Activated naive CD4-positive, alpha-beta T cell treated with anti-CD3 and anti-CD28 coated beads, Interleukin-2, amount 50 U/mL, for 16 hours (primary cell): ENCODE measurements at places on chromosomes 2 and 18.

DNA sequence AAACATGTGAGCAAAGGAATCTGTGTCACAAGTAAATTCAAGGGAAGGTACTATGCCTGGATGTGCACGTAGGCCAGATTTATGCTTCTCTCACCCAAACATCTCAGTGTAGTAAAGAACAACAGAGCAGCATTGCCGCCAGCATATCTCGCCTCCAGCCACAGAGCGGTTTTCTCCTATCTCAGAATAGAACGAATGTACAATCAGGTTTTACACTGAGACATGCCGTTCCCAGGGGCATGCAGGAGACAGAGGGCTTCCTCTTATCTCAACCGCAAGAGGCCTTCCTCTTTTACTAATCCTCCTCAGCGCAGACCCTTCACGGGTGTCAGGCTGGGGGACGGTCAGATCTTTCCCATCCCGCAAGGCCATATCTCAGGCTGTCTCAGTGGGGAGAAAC is 175.3 kb downstream of the RPIA start:
- DNase-seq = no peak

- no peak for DNase-seq
Measured at GRCh38 chr2:152472481-152472887, 137.5 kb downstream of the FMNL2 start.

DNA sequence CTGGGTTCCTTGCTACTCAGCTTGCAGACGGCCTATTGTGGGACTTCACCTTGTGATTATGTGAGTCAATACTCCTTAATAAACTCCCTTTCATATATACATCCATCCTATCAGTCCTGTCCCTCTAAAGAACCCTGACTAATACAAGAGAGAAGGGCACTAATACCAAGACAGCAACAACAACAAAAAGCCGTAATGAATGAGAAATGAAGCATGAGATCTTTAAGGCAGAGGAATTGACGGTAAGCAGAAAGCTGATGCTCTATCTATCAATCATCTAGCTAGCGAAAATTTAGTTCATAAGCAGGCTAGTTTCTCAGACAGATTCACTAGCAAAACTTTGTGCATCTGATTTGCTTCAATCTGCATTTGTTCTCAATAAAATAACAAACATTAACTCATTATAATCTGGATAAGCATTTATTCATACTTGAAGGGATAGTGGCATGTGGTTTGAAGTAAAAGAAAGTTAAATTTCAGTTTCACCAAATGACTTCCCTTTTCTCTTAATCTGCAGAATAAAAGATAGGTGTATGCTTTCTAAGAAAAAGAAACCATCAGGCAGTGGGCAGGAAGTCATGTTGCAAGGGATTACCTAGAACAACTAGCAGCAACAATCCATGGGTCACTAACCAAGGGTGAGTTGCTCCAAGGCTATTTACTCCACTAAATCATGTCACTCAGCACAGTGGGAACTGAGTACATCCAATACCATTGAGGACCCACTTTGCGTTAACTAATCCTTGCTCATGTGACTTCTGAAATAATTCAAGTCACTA is 376.5 kb downstream of the TMEM182 start:
- DNase-seq = no peak

DNA sequence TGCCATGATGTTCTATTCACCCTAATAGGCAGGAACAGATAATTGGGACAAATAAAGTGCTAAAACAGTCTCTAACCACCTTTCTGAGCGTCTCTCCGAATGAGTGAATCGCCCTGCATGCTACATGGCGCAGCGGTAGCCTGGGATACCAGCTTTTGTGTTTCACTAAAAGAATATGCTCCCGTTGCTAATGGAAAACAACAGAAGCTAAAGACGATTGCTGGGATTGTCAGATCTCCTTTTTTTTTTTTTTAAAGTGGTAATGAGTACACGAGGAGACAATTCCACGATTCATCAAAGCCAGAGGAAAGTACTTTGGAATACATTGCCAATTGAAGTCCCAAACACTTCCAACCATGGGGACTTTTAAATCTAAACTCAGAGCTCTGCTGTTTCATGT is 1815.3 kb upstream of the CELF4 start:
- no peak for DNase-seq

GRCh38 chr2:205705511-205706349 is 23.4 kb downstream of the NRP2 start:
- no peak for DNase-seq

DNA sequence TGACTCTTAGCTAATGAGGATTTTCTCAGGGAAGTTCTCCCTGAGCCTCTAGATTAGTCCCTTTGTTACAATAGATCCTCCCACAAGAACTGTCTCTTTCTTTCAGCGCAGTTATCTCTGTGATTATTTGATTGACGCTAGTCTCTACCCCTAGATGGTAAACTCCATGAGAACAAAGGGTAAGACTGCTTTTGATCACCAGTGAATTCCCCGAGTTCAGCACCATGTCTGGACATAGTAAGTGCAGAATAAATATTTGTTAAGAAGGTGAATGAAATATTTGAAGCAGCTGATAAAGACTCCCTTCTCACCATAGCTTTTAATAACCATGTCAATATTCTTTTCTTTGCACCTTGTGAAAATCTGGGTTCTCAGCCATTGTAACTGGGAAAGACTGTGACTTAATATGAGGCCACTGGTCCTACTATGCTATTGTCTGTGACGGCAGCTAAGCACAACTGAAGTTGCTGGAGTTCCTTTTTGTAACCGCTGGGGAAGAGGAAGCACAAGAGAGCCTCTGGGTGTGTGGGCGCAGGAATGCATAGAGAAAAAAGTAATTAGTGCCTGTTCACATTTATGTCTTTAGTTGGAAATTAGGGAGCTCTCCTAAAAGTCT is 214.7 kb downstream of the TGIF1 start:
- no peak for DNase-seq

- DNase-seq = no peak
Measured at GRCh38 chr18:23243816-23244215, 108.5 kb downstream of the CABLES1 start.

DNA sequence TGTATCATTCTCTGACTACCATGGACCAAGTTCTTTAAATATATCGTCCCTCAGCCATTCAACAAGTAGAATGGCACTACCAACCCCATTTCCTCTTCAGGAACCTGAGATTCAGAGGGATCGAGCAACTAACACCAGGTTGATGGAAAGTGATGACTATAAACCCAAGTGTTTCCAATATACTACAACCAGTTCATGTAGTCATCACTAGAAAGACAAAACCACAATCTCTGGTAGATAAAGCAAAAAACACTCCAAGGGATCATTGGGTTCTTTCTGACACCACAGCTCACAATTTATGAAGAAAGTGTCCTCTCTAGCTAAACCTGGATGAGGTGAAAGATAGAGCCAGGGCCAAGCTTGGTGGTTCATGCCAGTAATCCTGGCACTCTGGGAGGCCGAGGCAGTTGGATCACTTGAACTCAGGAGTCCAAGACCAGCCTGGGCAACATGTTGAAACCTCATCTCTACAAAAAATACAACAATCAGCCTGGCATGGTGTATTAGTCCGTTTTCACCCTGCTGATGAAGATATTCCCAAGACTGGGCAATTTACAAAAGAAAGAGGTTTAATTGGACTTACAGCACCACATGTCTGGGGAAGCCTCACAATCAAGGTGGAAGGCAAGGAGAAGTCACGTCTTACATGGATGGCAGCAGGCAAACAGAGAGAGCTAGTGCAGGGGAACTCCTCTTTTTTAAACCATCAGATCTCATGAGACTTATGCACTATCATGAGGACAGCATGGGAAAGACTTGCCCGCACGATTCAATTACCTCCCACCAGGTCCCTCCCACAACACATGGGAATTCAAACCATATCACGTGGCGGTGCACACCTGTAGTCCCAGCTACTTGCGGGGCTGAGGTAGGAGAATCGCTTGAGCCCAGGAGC is 2.2 kb downstream of the CD226 start:
- no peak for DNase-seq

DNA sequence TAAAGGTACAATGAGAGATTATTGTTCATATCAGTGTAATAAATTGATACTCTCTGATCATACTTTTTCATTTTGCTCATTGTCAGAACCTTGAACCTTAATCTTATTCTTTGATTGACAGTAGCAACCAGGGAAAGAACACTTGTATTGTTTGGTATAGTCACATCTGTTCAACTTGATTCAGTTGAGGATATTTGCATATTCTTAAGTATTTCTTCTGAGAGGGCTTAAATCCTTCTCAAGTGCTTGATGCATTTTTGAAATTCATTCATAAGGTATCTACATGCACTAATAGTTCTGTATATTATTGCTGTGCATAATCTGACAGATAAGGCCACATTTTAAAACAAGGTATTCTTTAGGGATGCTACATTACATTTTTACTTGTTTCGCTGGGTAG is 118.9 kb downstream of the EHBP1 start:
- no peak for DNase-seq

- no peak for DNase-seq
Measured at GRCh38 chr2:234395891-234396420, 100.9 kb downstream of the ARL4C start.

DNA sequence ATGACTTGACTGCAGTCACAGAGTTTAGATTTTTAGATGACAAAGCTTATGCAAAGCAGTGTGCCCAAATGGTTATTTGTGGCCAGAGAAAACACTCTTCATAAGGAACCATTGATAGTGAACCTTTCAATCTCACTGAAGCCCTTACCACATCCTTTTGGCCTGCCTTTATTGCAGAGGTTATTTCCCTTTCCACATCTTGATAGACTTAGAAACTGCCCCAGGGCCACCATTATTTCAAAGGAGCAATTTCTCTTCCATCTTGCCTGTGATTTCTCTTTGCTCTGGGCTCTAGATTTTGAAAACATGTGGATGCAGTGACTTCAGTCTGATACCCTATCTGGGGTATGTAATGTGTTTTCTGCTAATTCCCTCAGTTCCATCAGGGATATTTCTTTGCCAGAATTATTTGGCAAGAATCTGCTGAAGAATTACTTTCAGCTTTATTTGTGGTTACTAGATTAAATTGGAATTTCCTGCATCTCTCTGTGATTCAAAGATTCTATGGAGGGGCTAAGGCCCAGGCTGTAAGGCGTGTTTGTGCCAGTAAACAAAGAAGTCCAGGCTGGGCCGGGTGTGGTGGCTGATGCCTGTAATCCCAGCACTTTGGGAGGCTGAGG is 51.0 kb downstream of the MOGAT1 start:
- DNase-seq = no peak

- DNase-seq = no peak
Measured at GRCh38 chr2:2448178-2448577, 117.1 kb upstream of the MYT1L start.

DNA sequence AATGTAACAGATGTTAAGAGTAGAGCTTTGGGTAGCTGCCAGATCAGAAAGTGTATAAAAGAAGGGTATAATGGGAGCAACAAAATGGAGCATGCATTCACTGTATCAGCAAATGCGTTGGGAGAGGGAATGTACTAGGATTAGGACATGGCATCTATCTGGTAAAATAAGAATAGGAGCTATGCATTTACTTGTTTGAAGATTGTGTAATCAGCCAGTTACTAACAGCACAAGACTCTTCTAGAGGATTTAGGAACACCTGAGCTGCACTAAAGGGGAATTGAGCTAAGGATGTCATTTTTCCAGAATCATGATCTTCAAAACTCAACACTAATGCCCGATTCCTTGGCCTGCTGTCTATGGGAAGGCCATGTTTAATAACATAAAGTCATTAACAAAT is 394.2 kb upstream of the TNP1 start:
- no peak for DNase-seq

DNA sequence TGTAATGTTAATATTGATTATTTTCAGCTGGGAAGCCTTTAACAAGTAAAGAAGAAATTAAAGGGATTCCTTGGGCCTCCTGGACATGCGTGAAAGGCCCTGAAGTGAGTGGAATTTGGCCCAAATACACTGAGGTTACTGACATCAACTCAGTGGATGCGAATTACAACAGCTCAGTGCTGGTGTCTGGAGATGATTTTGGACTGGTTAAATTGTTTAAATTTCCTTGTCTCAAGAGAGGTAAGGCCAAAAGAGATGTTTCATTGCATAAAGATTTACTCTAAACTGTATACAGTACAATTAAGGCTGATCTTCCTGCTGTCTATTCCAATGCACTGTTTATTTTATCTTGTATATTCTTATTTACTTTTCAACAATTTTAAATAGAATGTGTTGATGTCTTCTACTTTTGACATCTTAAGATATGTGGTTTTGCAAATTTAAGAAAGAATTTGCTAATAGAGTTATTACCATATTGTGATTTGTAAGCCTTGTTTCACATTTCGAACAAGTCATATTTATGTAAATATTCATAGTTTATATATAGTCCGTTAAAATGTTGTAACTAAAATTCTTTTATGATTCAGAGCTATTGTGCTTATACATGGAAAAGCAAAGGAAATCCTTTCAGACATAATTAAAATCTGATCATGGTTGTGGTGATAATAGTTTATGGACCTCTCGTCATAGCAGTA is 130.3 kb downstream of the EML6 start:
- DNase-seq = no peak

DNA sequence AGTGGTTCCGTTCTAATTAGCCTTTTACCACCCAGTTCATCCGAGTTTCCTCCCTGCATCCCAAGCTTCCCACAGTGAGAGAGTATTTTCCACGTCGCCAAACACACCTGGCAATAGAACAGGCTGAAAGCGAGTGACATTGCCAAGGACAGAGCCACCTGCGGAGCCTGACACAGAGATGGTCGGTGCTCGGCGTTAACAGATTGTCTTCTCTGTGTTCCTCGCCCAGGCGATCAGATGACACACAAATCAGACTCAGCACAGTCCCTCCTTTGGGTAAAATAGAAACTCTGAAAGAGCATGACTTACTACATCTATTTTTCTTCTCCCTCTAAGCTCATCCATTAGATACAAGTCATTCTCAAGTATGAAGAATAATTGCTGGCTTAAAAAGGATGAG is 107.7 kb downstream of the CD226 start:
- DNase-seq = no peak

DNA sequence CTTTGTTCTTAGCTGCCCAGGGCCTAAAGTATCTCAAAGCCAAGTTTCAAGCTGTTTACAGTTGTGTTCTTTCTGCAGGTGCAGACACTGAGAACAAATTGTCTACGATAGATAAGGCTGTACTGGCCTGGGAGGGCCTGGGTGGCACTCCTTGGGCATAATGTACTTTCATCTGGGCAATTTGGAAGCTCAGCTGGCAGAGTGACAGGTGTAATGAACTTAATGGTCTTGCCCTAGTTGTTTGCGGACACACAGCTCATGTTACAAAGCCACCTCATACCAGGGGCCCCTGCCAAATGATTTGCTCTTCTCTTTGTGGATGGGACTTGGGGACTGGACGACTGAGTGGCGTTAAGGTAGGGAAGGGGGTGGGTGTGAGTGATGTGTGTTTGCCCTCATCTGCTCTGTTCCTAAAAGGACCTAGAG is 4.3 kb downstream of the LDLRAD4 start:
- no peak for DNase-seq

GRCh38 chr2:44566059-44566458 is 204.3 kb downstream of the CAMKMT start:
- DNase-seq = no peak

DNA sequence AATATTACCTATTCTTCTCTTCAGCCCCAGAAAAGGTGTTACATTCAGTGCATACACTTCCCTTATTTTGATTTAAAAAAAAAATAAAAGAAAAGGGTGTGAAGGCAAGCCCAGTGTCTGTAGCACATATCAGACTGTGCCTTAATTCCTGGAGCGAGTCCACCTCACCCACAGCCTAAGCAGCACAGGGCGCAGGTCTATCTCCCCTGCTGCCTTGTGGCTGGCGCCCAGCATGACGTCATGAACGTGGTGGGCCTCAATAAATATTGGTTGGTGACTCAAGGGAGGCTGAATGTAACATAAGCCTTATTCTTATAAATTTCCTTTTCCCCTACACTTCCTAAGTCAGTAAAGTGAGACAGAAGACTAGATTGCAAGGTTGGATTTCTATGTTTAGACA is 26.4 kb downstream of the ST3GAL5 start:
- DNase-seq = no peak
